ENCODE measurements at places on chromosomes 6 and 20. TPM values are rescaled to one million over a fixed set of nuclear protein-coding genes. Genes with fewer than 3 reads are reported as not detected.
A peak's percentile ranks its signal among the peaks of the same experiment; 100 is the strongest.

- DNase-seq = no peak
Observed at GRCh38 chr20:57704245-57704644, 5.6 kb downstream of the PMEPA1 start.

- no peak for DNase-seq
Observed at GRCh38 chr20:62227591-62227976, 7.5 kb upstream of the HRH3 start.

Gene LCA5
- 2.2 TPM for total RNA-seq

Gene PRRT1
- total RNA-seq = under 0.01 TPM

- no peak for DNase-seq
Observed at GRCh38 chr6:103079867-103080266, 1686.4 kb downstream of the GRIK2 start.

- DNase-seq = no peak
Observed at GRCh38 chr6:39590871-39591393, 134.3 kb downstream of the KIF6 start.

DNA sequence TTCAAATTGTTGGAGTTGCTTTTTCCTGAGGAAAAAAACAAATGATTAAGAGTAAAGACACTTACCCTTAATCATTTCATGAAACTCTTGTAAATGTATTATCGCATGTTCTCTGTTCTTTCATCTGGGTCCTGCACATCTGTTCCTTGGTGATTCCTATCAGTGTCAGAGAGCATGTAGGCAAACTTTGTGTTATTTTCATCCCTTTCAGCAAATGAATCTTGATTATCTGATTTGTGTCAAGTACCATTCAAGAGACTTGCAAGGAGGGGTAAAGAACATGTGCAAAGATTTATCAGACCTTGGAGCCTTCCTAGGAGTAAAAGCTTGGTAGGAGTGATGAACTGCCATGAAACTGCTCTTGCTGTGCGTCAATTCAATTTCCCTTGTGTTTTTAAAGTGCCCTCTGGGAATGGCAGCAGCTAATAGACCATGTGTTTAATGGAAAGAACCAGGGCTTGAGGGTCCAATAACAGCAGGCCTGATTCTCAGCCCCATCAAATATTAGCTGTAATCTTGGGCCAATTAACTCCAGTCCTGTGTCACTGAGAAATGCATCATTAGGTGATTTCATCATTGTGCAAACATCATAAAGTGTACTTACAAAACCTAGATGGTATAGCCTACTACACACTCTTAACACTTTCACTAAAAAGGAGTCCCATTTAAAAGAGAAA, 118.9 kb upstream of the CEP85L start:
- no peak for DNase-seq

Gene GNMT
- total RNA-seq = 0.13 TPM

Gene BMP5
- total RNA-seq = not detected

- peak; percentile 53 for DNase-seq
Observed at GRCh38 chr6:34243901-34244884, 4.6 kb downstream of the SMIM29 start.

GRCh38 chr6:121571455-121571854, 136.0 kb downstream of the GJA1 start:
- DNase-seq = no peak

DNA sequence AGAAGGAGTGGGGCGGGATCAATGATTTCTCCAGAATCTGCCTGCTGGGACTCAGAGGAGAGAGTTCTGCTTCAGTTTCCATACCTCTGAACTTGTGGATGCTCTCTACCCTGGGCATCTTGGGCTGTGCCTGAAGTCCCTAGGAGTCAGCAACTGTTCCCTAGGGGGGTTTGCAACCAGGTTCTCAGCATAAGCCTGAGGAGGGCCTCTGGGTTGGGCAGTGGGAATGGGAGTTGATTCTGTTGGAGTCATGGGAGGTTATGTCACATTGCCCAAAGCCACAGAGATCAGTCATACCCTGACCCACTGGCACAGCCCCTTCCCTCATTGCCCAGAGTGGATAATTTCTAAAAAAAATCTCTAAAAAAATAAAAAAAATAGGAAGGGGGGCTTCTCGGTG, 47.4 kb downstream of the MOCS1 start:
- no peak for DNase-seq

GRCh38 chr6:37784585-37784967, 35.0 kb upstream of the ZFAND3 start:
- DNase-seq = no peak

Gene R3HDML
- total RNA-seq = not detected

DNA sequence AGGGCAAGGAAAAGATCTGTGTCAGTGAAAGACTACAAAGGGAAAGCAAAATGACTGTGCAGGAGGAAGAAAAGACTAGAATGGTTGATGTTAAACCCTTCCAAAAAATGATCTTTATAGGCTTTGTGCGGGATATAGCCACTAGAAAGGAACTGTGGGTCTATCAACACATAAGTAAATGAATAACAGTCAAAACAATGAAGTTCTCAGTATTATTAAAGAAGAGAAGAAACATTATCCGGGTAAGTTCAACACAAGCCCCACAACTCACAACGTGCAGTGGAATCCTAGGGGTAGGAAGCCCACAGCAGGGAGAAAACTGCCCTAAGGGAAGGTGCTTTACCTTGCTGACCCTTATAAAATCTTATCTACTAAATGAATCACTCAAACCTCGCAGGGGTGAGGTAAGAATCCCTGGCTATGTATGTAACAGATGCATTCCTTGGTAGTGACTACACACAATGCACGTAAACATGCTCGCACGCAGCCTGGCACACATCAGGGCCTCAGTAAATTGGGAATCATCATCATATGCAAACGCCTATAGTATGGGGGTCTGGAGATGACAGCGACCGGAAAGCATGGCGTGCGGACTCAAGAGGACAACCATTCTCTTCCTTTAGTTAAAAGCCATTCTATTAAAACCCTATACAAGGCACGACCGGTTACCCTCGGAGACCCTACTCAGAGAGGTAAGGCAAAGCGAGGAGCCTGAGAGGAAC, 11.3 kb downstream of the TFAP2A start:
- DNase-seq = no peak

- DNase-seq = no peak
Observed at GRCh38 chr6:106637051-106637716, 7.8 kb downstream of the QRSL1 start.

DNA sequence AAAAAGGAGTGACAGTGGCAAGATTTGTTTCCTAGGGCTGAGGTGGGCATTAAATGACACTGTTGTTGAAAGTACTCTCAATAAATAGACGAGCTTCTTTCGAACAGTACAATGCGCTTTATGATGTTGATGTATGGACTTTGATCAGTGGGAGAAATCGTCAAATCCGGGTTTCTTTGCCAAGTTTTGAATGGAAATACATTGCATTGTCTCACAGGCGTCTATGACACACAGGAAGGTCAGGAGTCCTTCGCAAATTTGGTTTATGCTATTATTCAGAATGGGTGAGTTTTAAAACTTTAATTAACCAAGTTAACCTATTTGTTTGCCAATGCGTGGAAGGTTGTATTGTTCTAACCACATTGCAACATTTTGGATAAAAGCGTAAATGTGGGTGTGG, 547.3 kb upstream of the SLC35B3 start:
- DNase-seq = peak; percentile 27

Gene MYBL2
- 13.0 TPM for total RNA-seq

- peak; percentile 98 for DNase-seq
Observed at GRCh38 chr20:50027611-50028105, 44.9 kb downstream of the SNAI1 start.

- DNase-seq = no peak
Observed at GRCh38 chr6:5081955-5082354, 3.2 kb upstream of the PPP1R3G start.

Measured in dermis microvascular lymphatic vessel endothelial cell (primary cell).